Psoas muscle (tissue), 8 donors: ENCODE measurements at places on chromosomes 5 and 9.

DNA sequence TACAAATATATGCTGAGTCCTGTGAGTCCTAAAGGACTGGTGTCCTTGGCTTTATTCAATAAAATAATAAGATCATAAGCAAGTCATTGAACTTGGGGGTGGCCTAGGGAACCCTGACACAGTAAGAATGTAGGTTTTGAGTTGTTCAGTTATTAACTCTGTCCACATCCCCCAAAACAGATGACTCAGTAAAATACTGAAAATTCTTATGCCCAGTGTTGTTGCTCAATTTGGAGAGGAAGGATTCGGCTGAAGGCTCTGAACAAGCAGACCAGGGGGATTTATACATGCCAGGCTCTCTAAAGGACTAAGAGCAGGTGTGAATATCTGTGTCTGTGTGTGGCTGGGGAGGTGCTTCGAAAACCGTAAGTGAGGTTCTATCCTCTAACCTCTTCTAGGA is 173.7 kb downstream of the RMI1 start:
- H3K27ac ChIP-seq = no peak overlapping the region
- no peaks in the 10 kb centered on the region for H3K36me3 ChIP-seq
- no peak for DNase-seq
- H3K4me3 ChIP-seq = no peak overlapping the region

- no peak overlapping the region for H3K27ac ChIP-seq
- H3K36me3 ChIP-seq = no peaks in the 10 kb centered on the region
- no peaks in the 10 kb centered on the region for H3K4me1 ChIP-seq
Measured at GRCh38 chr5:162485666-162486292, 418.2 kb downstream of the GABRG2 start.

- no peak for DNase-seq
- H3K27ac ChIP-seq = no peak overlapping the region
- no peak overlapping the region for H3K4me3 ChIP-seq
- no peaks in the 10 kb centered on the region for H3K4me1 ChIP-seq
Measured at GRCh38 chr5:1753490-1753889, 46.1 kb downstream of the MRPL36 start.

- DNase-seq = no peak
- no peak overlapping the region for H3K27ac ChIP-seq
- peaks cover 21% of the 10 kb centered on the region for H3K36me3 ChIP-seq
- H3K27me3 ChIP-seq = no peaks in the 10 kb centered on the region
- peaks cover 9% of the 10 kb centered on the region for H3K4me1 ChIP-seq
Measured at GRCh38 chr9:37971108-37971459, 67.2 kb upstream of the SLC25A51 start.

DNA sequence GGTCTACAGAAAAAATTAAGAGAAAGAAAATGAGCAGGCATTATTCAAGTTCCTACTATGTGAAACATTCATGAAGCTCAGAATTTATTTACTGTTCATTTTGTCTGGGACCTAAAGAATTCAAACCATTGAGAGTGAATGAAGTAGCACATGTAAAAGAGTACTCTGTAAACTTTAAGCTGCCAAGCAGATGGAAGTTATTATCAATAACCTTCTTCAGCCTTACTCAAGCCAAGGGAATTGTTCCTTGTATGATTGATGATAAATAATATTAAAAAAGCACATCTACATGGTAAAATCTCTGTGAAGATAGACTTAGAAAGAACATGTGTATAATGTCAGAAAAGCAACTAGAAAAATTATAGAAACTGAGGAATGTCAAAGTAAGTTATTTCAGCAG is 17.8 kb upstream of the GLIS3 start:
- no peaks in the 10 kb centered on the region for H3K36me3 ChIP-seq
- H3K4me3 ChIP-seq = no peak overlapping the region
- H3K4me1 ChIP-seq = no peaks in the 10 kb centered on the region
- peaks cover 3% of the 10 kb centered on the region for H3K27me3 ChIP-seq
- DNase-seq = no peak

DNA sequence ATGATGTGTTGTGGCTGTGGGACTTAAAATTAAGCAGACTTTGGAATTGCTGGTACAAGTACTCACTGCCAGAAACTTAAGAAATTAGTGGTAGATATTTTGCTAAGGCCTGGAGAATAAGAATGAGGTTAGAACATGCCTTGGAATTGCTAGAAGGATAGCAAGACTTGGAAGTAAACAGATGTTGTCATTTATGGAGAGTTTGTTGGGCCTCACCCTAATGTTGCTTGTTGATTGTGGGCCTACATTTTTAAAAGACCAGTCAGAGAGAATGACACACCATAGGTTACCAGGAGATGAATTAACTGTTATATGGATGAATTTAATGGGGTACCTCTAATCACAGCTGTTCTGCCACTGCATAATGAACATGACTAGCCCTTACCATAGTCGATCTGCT is 120.1 kb upstream of the GAS1 start:
- no peak for DNase-seq
- no peaks in the 10 kb centered on the region for H3K36me3 ChIP-seq
- H3K4me3 ChIP-seq = no peak overlapping the region
- no peaks in the 10 kb centered on the region for H3K27me3 ChIP-seq
- H3K27ac ChIP-seq = no peak overlapping the region

DNA sequence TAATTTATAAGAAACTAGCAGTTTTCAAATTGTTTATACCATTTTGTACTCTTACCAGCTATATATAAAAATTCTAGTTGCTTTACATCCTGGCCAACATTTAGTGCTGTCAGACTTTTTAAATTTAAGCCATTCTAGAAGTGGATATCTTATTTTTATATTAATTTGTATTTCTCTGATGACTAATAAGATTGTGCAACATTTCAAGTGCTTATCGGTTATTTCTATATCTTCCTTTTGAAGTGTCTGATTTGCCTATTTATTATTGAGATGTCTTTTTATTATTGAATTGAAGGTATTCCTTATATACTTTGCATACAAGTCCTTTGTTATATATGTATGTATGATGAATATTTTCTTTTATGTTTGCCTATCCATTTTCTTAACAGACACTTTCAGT is 324.0 kb downstream of the ELAVL2 start:
- no peaks in the 10 kb centered on the region for H3K27me3 ChIP-seq
- no peak for DNase-seq
- no peaks in the 10 kb centered on the region for H3K4me1 ChIP-seq
- no peak overlapping the region for H3K27ac ChIP-seq
- no peaks in the 10 kb centered on the region for H3K36me3 ChIP-seq
- no peak overlapping the region for H3K4me3 ChIP-seq

DNA sequence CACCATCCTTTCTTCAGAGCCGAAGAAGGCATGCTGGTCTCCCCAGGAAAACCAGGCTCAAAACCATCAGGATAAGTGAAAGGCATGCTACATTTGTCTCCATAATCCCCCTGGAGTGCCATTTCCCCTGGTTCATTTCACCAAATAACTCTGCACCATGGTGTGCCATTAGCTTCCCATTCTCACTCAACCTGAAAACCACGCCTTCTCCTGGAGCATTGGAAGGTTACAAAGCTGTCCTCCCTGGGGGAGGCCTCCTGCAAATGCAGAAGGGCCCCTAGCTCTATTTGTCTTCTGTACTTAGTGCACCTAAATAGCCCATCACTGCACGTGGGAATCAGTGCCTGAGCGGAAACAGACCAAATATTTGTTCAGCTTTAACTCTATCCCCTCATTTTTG is 90.2 kb upstream of the ICE1 start:
- no peak for DNase-seq
- no peak overlapping the region for H3K4me3 ChIP-seq
- peak overlapping the region; percentile 32 for H3K27ac ChIP-seq
- H3K36me3 ChIP-seq = no peaks in the 10 kb centered on the region
- H3K27me3 ChIP-seq = no peaks in the 10 kb centered on the region
- H3K4me1 ChIP-seq = peaks cover 23% of the 10 kb centered on the region

GRCh38 chr5:103472265-103472664 is 90.3 kb downstream of the NUDT12 start:
- H3K4me1 ChIP-seq = peaks cover 38% of the 10 kb centered on the region
- H3K27ac ChIP-seq = peak overlapping the region; percentile 62
- H3K4me3 ChIP-seq = no peak overlapping the region
- no peaks in the 10 kb centered on the region for H3K36me3 ChIP-seq

DNA sequence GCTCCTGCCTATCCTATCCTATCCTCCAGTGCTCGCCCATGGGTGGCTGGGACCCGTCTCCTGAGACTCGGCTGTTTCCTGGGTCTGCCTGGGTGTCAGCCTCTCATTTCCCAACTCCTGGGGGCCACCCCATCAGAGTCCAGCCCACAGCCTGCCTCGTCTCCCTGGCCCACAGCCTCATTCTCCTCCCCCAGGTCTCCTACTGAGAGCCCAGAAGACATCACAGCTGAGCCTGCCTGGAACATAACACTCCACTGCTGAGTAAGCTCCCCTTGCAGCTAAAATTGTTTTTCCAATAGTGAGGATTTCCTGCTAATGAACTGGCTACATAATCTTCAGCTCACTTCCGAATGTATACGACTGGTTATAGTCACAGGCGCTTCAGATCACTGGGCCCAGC is 95.3 kb downstream of the TTLL11 start:
- H3K4me3 ChIP-seq = no peak overlapping the region
- no peak for DNase-seq
- H3K27ac ChIP-seq = no peak overlapping the region
- H3K27me3 ChIP-seq = no peaks in the 10 kb centered on the region
- no peaks in the 10 kb centered on the region for H3K36me3 ChIP-seq

DNA sequence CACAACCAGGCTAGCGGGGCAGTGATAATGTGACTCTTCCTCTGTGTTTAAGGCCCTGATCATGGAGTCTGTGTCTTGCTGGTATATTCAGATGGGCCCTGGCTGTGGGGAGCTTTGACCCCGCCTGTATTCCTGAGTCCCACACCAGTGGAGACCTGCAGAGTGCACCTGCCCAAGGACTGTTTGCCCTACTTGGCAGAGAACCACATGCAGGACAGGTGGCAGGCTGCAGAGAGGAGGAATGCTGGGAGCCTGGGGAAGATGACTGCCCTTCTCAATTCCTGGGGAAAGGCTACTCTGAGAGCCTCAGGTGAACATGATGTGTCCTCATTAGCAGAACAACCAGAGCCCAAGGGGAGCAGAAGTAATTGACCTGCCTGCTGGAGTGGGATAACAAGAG is 36.2 kb downstream of the IARS1 start:
- H3K4me1 ChIP-seq = no peaks in the 10 kb centered on the region
- H3K36me3 ChIP-seq = peaks cover 100% of the 10 kb centered on the region
- DNase-seq = no peak
- H3K4me3 ChIP-seq = no peak overlapping the region

DNA sequence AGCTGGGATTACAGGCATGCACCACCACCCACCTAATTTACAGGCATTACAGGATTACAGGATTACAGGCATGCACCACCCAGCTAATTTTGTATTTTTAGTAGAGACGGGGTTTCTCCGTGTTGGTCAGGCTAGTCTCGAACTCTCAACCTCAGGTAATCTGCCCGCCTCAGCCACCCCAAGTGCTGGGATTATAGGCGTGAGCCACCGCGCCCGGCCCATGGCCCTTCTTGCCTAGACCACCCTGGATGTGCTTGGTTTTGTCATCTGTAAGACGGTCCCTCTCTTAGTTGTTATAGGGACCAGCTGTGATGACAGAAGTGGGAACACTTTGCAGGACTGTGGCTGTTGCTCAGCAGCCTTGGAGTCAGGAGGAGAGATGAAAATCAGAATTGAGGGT is 3.5 kb upstream of the PHYKPL start:
- H3K4me3 ChIP-seq = no peak overlapping the region
- H3K27me3 ChIP-seq = no peaks in the 10 kb centered on the region
- peak overlapping the region; percentile 95 for H3K27ac ChIP-seq
- peaks cover 51% of the 10 kb centered on the region for H3K4me1 ChIP-seq
- no peak for DNase-seq
- no peaks in the 10 kb centered on the region for H3K36me3 ChIP-seq

- no peak for DNase-seq
- no peaks in the 10 kb centered on the region for H3K4me1 ChIP-seq
- H3K27me3 ChIP-seq = peaks cover 8% of the 10 kb centered on the region
- H3K36me3 ChIP-seq = no peaks in the 10 kb centered on the region
- no peak overlapping the region for H3K27ac ChIP-seq
Measured at GRCh38 chr9:138058181-138058580, 180.6 kb downstream of the CACNA1B start.

- DNase-seq = peak; percentile 72
- peaks cover 10% of the 10 kb centered on the region for H3K4me1 ChIP-seq
- H3K27me3 ChIP-seq = peaks cover 73% of the 10 kb centered on the region
- no peaks in the 10 kb centered on the region for H3K36me3 ChIP-seq
Measured at GRCh38 chr5:33936004-33936380, 194 bp upstream of the RXFP3 start.

DNA sequence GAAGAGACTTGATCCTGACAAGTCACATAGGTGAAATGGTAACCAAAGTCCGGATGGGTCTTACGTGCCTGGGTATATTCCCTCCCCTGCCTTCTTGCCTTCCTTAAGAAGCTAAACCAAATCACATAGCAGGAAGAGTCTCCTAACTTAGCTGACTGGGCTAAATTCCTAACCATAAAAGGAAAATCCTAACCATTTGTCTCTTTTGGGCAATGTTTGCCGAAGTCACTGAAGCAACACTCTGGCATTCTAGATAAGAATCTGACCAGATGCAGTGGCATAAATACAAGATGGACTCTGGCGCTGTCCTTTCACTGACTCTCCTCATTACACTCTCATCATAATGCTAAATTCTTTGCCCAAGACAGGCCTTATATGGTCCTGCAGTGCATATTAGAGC is 625.5 kb upstream of the RORB start:
- H3K36me3 ChIP-seq = no peaks in the 10 kb centered on the region
- no peaks in the 10 kb centered on the region for H3K27me3 ChIP-seq
- H3K4me3 ChIP-seq = no peak overlapping the region
- H3K4me1 ChIP-seq = no peaks in the 10 kb centered on the region
- no peak for DNase-seq
- H3K27ac ChIP-seq = no peak overlapping the region

- no peaks in the 10 kb centered on the region for H3K27me3 ChIP-seq
- peaks cover 4% of the 10 kb centered on the region for H3K4me1 ChIP-seq
- H3K27ac ChIP-seq = no peak overlapping the region
Measured at GRCh38 chr5:132653716-132654115, 4.3 kb upstream of the IL13 start.

- peak overlapping the region; percentile 91 for H3K27ac ChIP-seq
- H3K27me3 ChIP-seq = no peaks in the 10 kb centered on the region
- no peaks in the 10 kb centered on the region for H3K36me3 ChIP-seq
- peaks cover 91% of the 10 kb centered on the region for H3K4me1 ChIP-seq
Measured at GRCh38 chr9:134360180-134360759, 34.0 kb downstream of the RXRA start.

DNA sequence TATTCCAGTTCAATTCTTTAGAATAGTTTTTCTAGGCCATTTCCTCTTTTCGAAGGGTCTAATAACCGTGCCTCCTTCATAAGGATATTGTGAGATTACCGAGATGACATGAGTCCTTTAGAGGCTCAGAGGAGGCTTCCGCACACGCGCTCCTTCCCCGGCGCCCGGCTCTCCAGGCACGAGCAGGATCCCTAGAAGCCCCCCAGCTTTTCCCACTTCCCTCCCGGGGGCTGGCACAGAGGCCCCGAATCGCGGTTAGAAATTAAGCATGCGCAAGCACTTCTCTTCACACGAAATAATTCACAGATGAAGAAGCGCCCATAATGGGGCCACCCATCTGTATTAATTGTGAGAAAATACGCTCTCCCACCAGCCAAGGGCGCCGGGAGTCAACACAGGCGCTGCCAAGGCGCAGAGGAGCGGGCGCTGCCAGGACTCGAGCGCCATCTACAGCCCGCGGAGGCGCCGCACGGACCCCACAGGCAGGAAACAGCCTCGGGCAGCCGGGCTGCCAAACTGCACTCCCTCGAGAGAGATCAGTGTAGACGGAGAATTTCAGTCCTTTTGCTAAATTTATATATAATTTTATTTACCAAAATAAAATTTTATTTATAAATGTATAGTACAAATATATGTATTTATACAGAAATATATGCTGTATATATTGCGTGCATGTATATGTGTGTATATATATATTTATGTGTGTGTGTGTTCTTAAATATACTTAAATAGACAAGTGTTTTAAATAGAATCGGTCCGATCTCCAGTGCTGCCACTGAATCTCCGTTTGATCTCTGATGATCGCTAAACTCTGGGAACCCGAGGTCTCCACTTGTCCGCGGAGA is 258.1 kb upstream of the NFIL3 start:
- peak overlapping the region; percentile 38 for H3K4me3 ChIP-seq
- H3K36me3 ChIP-seq = no peaks in the 10 kb centered on the region
- no peaks in the 10 kb centered on the region for H3K27me3 ChIP-seq
